ENCODE measurements at places on chromosomes 12 and 14.

DNA sequence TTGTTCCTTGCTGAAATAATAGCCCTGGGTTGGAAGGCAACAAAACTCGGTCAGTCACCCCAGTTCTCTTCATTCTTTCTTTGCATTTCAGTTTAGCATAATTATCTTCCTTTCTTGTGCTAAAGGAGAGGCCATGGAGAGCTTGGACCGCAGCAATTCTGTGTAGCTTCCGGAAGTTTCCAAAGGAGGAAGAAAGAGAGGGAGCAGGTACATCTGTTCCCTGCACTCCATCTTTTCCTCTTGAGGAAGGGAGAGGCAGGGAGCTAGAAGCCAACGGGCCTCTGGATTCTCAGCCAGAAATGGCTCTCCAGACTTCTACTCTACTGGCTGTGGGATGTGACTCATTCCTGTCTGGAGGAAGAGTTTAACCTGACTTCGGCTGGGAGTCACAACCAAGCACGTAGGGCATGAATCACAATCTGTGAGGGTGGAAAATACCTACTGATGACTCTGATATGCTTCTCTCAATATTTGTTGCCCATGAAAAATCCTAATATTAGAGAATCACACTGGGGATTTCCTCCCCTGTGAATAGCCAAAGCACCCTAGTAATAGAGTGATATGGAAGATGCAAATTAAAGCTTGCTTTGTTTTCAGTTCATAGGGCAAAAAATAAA is 17.0 kb downstream of the ANO6 start:
- DNase-seq = peak; percentile 43

DNA sequence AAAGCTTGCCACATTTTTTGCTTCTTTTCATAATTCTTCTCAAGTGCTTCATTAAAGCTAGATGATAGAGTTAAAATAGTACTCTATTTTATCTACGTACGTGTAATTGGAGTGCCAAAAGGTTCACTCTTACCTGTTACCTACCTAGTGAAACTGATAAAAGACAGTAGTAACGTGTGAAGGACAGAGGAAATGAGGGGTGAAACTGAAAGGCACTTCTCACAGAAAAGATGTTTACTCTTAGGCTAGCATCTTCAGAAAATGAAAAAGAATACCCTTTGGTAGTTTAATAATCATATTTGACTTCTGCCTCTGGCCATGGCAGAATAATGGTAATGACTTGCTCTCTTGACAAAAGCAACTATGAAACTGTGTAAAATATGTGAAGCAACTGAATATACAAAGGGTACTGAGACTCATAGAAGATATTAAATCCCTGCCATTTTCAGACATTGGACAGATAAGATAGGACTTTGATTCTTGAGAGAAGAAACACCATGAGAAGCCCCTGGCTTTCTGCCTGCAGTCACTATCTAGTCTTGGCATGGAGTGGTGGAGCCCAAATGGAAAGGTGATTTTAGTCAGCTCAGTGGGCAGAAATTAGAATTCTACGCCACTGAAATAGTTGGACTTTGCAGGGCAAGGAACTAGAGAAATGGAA is 6.3 kb upstream of the EVL start:
- DNase-seq = no peak

GRCh38 chr14:69651664-69652063 is 40.3 kb downstream of the SUSD6 start:
- DNase-seq = no peak

DNA sequence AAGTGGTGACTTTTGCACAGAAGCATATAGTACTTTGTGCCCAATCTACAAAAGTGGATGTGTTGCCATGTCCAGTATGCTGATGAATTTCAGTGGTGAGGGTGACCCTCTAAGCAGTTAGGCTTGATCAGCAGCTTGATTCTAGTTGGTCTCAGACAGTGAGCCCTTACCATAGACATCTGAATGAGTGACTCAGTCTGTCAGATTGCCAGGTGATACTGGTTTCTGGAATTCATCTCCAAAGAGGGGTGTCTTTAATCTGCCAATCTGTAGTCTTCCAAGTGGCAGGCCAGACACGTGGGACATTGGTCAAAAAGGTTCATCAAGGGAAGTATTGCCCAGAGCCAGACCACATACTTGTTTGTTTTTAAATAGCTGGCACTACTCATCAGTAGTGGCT is 187.4 kb upstream of the SLC16A7 start:
- no peak for DNase-seq

DNA sequence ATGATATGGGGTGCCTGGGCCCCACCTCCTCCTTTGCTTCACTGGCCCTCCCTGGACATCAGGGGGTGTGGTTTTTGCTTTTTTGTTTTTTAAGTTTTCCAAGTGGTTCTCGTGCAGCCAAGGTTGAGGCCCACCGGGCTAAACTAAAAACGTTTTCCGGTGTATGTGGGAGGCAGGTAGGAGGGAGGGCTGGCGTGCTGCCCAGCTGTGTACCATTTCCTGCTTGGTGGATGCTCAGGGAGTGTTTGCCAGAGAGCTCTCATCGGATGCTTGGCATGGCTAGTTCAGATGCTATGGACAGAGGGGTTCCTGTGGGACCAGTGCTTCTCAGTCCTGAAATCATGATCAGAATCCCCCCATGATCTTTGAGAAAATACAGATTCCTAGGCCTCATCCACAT is 246.4 kb downstream of the CACNA1C start:
- DNase-seq = no peak

DNA sequence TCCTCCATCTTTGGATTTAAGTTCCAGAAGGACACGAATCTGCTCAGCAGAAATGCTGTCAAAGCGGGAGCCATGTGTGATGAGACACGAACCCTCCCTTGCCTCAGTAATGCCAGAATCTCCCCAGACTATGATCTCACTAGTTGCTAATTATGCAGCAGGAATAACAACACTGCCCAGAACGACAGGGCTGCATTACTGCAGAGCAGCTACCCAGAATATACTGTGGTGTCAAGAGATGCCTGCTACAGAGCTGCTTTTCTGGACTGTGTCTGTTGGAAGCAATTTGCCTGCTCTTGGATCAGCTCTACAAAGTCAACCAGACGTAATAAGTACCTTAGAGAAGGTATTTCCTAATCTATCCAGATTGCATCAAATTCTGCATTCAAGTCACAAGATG is 5.5 kb downstream of the CSRNP2 start:
- DNase-seq = no peak

GRCh38 chr12:99019798-99020197 is 374.7 kb downstream of the APAF1 start:
- no peak for DNase-seq

GRCh38 chr12:9796346-9796745 is 30.9 kb upstream of the KLRF1 start:
- no peak for DNase-seq

DNA sequence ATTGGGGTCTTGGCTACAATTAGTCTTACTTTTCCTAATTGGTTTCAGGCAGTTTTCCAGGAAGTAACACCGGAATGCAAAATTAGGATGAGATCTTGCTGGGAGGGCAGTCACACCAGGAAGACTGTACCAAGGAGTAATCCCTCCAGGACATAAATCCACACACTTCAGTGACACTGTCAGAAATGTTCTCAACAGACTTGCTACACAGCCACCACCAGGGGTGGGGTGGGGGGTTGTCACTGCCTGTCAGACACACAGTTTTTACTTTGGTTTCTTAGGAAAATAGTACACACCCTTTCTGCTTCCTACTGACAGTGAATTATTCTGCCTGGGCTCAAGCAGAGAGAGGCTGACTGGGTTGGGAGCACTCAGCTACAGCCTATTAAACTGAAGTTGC is 102.9 kb upstream of the CCDC196 start:
- DNase-seq = no peak

DNA sequence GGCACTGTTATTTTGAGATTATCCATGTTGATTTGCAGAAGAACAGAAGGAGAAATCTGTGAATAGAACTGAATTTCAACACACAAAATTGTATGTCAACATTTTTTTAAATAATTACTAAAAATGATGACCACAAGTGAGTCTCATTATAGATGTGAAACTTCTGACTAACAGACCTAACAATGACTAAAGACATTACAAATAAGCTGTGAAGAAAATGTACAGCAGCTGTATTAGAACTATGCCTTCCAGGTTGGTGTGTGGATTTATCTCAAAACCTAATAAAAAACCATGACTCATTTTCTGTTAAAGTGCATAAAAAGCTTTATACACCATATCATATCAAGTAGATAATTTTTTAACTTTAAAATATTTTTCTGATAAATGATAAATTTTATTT is 22.5 kb upstream of the FOXG1 start:
- DNase-seq = no peak

- DNase-seq = no peak
Measured at GRCh38 chr12:24681570-24681969, 267.3 kb downstream of the BCAT1 start.

DNA sequence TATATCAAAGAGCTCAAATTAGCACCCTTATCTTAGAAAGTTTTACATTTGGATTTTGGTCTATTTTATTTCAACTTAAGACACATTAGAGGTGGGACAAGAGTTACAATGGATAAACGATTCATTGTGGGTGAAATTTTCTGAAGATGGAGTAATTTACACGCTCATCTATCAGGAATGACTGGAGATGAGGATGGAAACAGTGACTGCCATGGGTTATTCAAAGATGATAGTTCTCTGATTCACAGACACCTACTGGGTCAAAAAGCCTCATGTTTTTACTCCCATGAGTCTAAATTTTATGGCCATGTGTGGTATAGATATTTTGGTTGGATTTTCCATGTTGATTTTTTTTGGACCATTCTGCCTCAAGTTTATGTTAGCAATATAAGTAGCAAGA is 22.1 kb downstream of the SAMD4A start:
- no peak for DNase-seq

GRCh38 chr14:71541973-71542690 is 390.1 kb upstream of the RGS6 start:
- peak; percentile 14 for DNase-seq

- DNase-seq = peak; percentile 34
Measured at GRCh38 chr12:106309671-106310505, 7.4 kb downstream of the TCP11L2 start.

DNA sequence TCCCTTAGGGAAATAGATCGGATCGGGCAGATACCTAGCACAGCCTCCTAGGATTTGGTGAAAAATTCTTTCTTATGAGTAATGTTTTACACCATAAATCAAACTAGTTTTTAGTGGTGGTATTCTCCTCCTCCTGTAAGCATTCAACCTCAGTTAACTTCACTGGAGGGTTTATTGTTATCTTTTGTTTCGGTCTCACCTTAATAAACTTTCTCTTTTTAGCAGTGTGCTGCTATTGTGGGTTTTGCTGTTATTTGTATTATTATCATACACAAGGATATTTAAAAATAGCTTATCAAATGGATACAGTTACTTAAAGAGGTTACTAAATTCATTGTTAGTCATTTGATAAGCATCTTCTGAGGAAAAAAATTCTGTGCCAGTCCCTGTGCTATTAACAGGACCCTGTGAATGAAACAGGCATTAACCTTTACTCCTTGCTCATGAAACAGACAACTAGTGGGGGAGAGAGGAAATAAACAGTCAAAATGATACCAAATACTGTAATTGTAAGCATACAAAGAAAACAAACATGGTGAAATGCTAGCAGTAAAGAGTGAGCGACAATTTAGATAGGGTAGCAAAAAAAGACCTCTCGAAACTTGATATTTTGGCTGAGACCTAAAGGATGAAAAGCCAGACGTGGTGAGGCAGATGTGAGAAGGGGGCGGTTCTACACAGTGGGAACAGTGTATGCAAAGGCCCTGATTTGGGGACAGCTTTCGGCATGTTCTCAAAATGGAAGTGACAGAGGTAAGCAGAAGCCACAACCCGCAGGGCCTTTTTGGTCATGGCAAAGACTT is 178.7 kb upstream of the SOX5 start:
- no peak for DNase-seq

DNA sequence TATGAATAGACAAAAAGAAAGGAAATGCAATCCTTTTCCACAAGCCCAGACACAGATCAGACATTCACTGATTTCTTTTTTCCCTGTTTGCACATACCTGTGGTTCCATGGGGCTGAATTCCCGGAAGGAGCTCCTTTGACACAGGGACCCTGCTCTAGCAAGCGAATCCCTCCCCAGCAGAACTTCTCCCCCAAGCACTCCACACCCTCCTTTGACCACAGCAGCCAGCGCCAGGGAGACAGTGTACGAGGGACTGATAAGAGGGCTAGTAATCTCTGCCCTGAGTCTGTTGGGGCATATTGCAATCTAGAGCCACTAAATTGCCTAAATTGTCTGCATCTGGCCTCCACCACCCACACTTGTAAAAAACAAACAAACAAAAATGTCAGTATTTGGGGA is 83.4 kb upstream of the NTF3 start:
- DNase-seq = no peak

DNA sequence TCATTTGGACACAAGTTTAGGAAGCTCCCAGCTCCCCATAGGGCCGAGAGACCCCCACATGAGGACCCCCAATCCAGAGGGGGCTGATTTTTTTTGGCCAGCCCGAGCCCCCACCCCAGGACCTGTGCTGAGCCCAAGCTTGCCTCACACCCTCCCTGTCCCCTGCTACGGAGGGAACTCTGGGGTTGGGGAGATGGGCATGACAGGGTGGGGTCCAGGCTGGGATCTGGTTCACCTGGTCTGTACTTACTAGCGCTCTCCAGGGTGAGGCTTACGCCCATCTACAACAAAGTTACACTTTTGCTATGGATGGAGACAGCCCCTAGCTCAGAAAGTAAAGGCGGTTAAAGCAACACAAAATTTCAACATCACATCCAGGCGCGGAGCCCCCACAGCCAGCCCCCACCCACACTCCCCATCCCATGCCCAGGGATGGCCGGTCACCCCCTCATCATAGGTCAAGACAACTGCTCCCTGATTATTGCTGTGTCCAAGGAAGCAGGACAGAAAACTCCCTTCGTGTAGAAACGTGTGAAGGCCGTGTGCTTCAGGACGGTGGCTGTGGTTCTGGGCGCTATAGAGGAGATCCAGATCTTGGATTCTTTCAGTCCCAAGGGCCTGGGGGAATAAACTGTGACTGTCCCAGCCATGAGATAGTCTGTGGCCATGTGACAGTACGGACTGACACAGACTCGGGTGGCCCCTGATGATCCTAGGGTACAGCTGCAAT is 10.7 kb downstream of the SLC25A29 start:
- no peak for DNase-seq

- DNase-seq = no peak
Measured at GRCh38 chr12:65997056-65997455, 133.5 kb downstream of the LLPH start.

DNA sequence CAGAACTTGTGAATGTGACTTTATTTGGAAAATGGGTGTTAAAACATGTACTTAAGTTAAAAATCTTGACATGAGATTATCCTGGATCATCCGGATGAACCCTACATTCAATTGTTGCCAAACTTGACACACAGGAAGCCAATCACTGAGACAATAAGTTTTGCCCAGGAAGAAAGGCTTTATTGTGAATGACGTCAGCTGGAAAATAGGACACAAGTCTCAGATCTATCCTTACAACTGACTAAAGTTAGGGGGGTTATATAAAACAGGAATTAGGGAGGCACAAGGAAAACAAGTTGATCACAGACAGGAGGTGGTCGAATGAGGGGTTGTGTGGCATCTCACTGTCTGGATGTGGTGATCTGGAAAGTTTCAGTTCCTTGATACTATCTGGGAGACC is 126.9 kb downstream of the TTC8 start:
- DNase-seq = no peak

GRCh38 chr12:113019025-113019424 is 37.5 kb upstream of the DTX1 start:
- DNase-seq = no peak

Measured in suppressor macrophage (primary cell).